Transverse colon (tissue), 4 donors: ENCODE measurements at places on chromosomes 7 and 10. TPM values are rescaled to one million over a fixed set of nuclear protein-coding genes. Genes with fewer than 3 reads are reported as not detected.

AGR2 gene
- 175 TPM for total RNA-seq

CDK14 gene
- 0.40 TPM for total RNA-seq

ERVW-1 gene
- not detected for total RNA-seq

BTBD16 gene
- not detected for total RNA-seq

DNA sequence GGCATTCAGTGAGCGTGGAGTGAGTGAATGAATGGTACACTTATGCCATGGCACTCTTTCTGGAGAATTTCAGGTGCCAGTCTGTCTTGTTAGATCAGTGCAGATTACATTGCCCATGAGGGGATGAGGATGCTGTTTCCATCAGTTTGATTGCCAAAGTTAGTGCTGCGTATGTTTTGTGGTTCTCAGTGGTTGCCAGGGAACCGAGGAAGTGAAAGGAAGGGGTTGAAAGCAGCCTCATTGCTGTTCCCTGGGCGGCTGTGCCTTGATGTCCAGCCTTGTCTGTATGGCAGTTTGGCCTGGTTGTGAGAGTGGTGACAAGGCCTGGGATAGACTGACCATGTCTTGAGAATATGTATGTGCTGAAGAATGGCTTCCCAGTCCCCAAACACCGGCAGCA lies 30.2 kb downstream of the WBP1L start:
- DNase-seq: peak; percentile 29

DNA sequence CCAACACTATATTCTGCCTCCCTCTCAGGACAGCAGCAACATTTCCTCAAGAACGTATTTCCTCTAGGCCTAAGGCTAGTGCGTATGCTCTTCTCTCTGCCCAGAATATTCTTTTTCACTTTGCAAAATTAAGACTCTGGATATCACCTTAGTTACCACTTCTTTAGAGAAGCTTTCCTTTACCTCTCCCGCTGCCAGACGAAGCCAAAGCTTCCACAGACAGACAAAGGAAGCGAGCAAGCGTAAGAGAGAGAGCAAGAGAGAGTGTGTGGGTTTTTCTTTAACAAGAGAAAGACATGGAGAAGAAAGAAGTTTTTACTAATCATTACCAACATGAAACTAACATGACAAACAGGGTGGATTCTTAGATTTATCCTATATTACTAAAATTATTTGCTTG lies 64.1 kb downstream of the P4HA1 start:
- DNase-seq: no peak

GRCh38 chr7:157046681-157047080 lies 36.2 kb upstream of the MNX1 start:
- no peak for DNase-seq

DNA sequence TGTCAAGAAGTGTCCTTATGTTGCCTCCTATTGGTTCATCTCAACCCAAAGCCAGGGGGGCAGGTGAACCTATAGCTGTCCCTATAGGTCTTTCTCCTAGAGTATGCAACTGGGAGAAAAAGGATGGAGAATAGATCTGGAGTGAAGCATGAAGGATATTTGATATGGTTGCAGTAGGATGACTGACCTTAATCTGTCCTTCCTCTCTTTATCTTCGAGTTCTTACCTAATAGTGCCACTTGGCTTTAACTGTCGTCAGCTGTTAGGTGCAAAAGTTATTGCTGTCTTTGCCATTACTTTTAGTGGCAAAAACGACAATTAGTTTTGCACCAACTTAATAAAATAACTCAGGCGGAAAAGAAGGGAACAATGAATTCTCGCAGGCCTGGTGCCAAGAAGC lies 196.0 kb downstream of the GALNT17 start:
- no peak for DNase-seq

DNA sequence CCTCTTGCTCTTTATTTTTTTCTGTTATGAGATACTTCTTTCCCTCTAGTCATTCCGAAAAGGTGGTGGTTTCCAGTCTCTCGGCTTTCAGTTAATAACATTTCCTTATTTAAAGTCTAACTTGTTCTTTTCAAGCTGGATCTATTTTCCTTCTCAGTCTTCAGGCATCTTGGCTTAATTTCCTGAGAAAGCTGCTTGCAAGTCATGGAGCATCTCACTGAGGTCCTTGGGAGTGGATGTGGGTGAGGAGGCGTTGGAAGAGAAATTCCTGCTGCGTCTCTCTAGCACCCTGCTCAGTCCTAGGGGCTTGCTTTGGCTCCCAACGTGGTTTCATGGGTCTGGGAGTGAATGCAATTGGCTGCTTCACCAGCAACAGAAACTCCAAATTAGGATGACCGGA lies 210.2 kb upstream of the MKI67 start:
- DNase-seq: no peak

- no peak for DNase-seq
These were observed 43.5 kb downstream of the LOXL4 start for GRCh38 chr10:98224509-98224908.

DNA sequence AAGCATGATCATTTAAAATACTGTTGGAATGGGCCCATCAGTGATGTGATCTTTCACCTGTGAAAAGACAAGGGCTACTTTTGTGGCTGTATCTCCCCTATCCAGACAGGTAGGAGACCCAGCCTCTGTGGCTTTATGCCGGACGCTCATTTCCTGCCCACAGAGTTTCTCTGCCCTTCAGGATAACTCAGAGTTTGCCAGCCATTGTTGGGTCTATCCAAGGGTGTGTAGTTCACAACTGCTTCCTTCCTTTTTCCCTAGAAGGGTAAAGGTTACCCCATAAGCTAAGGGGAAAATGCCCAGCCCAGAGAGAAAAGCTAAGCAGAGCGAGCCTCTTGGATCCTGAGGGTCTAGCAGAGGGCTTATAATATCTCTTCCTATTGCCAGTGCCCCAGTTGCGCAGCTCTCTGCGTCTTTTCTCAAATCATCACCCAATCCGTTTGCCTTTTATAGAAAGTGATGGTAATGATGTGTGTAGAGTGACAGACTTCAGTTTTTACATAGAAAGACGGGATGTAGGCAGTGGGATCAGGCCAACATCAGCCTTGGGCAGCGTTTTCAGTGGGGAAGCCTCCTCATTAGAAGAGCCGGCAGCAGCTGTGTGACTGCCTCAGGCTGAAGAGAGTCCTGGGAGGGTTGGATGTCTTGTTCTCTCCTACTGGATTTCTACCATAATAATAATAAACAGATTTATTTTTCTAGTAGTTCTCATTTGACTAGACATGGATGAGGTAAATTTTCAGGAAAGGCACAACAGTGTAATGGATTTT lies 80.5 kb downstream of the MET start:
- no peak for DNase-seq

- DNase-seq: no peak
These were observed 49.7 kb downstream of the CUZD1 start for GRCh38 chr10:122795924-122796323.

GRCh38 chr7:75998038-75998437 lies 3.6 kb upstream of the TMEM120A start:
- DNase-seq: no peak

DNA sequence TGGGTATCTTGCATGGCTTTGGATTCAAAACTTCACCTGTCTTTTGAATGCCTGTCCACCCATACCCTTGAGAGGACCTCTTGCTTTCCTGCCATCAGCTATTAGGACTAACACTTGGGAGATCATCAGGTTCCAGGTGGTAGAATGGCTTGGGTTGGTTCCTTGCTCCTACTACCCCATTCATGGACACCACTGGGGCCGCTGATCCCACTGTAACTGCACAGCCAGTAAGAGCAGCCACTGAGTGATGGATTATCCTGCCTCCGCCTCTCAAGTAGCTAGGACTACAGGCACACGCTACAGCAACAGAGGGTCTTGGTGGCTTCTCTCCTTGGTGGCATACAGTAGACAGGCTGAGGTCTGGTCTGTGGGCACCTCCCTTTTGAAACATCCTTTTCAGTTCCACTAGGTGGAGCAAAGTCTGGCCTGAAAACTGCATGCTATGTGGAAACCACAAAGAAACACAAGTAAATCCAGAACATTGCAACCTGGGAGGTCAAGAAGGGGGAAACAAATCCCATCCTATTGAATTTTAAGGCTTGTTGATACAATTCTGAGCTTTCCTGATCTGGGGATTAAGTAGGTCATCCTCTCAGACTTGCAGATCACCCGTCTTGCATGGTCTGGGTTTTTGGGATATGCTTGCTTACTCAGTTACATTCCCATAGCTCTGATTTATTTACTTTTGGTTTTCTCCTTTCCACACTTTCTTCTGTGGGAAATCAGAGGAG lies 9.4 kb downstream of the WBP1L start:
- DNase-seq: no peak

DNA sequence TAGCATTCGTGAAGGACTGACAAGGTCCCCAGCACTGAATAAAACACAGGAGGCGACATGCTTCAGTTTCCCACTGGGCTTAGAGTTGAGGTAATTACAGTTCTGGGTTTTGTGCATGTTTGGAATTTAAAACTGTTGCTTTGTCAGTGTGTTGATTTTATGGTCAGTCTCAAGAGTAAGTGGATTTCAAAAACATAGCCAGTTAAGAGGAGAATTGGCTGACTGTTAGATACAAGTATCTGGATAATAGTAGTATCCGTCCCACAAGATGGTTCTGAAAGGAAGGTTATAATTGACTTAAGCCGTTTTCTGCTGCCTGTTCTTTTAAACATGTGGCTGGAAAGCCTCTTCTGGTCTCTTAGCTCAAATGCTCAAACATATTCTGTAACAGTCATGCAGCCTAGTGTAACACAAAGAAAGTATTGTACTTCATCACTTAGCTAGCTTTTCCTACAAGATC lies 170.9 kb downstream of the POLR1F start:
- no peak for DNase-seq

DNA sequence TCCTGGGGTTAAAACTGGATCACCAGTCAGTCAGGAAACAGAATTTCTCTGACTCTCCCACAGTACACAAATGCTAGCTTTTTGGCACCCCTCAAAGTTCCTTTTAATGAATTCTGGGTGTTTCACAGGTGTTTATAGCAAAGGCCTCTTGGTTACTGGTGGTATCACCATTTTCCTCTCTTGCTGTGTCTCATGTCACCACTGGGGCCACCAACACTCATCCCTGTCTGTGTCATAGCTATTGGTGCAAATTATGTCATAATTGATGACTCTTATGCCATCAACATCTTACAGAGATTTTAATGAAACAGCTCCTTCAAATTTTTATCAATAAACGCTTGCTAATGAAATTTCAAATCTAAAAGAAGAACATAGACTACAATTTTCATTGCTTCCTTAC lies 27.7 kb upstream of the OSBPL3 start:
- no peak for DNase-seq

- no peak for DNase-seq
These were observed 17.1 kb downstream of the STEAP4 start for GRCh38 chr7:88289564-88290025.

DNA sequence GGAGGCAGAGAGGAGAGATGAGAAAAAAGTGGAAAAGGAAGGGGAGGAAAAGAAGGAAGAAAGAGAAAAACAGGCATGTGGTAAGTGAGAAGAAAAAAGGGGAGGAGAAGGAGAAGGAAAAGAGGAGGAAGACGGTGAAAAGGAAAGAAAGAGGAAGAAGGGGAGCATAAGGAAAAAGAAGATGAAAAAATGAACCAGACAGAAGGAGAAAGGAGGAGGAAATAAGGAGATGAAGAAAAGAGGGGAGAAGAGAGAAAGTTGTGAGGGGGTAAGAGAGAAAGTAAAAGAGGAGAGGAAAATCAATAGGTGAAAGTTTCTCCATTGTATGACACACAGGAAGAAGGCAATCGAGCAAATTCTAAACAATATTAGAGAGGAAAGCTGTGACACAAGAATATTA lies 663.8 kb downstream of the GRID1 start:
- no peak for DNase-seq
